ENCODE measurements at places on chromosomes 4 and X. TPM values are rescaled to one million over a fixed set of nuclear protein-coding genes. Genes with fewer than 3 reads are reported as not detected.

Gene PROM1
- total RNA-seq = 21.6 TPM

DNA sequence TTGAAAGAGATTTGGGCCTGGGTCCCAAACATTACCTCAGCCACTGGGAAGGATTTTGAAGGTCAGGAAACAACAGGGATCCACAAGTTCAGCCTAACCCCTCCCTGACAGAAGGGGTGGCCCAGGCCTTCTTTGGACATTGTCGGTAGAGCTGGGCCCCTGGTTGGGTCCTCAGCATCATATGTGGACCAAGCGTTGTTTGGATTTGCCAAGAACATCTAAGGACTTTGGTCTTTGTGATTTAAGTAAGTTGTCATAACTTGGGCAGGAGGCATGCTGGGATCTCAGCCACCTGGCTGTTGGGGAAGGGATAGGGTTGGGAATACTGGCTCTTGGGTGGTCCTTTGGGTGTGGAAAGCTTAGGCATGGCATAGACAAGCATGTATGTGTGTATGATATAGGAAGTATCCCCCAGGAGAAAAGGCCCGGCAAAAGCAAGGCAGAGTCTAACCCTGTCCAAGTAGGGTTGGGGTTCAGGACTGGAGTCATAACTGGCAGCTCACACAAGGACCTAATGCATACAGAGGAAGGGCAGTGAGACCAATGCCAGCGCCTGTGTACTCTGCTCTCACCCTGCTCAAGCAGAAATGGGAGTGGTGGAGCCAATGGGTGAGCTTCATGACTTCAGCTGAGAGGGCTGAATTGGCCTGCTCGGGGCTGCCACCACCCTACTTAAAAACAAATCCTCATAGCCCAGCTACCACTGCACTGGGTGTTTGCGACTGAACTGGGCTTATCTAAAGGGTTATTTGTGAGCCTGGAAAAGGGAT is 102.8 kb downstream of the RTL5 start:
- DNase-seq = no peak

Gene BMX
- total RNA-seq = 0.09 TPM

Gene MAGEA4
- total RNA-seq = not detected

GRCh38 chrX:143306991-143307937 is 210.0 kb downstream of the SPANXN3 start:
- DNase-seq = no peak

Gene CYBB
- total RNA-seq = 10.3 TPM
